ENCODE measurements at places on chromosomes 12 and 14.

GRCh38 chr12:106125351-106126095, 13.2 kb downstream of the NUAK1 start:
- DNase-seq: no peak

- DNase-seq: peak; percentile 89
These were observed 340.1 kb downstream of the BCL11B start for GRCh38 chr14:98931911-98932310.

DNA sequence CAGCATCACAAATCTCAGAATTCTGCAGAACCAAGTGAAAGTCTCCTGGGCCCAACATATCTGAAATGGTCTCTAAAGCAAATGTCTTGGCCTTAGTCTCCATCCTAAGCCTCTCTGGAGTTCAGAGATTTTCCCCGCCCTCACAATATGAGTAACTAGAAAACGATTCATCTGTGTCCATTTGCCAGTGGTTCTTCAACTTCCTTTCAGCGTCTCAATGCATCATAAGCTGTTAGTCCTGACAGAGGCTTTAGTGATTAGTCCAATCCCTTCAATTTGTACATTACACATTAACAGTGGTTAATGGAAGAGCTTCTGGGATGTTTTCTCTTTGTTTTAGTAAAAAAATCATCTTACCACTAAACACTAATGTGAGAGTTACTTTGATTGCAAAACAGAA, 17.4 kb downstream of the NPC2 start:
- no peak for DNase-seq

GRCh38 chr12:124482901-124483799, 84.3 kb downstream of the NCOR2 start:
- DNase-seq: no peak

GRCh38 chr12:123264642-123265041, 7.0 kb downstream of the CDK2AP1 start:
- no peak for DNase-seq

Data from CD4-positive, alpha-beta T cell treated with Interleukin-6 at 100 ng/mL for 8 hours (primary cell).